Naive thymus-derived CD4-positive, alpha-beta T cell (primary cell): ENCODE measurements at places on chromosomes 11 and 22.

- H3K4me3 ChIP-seq: no peak overlapping the region
- peaks cover 4% of the 10 kb centered on the region for H3K4me1 ChIP-seq
- no peak for DNase-seq
- H3K27me3 ChIP-seq: no peaks in the 10 kb centered on the region
These were observed 1.8 kb downstream of the PRAME start for GRCh38 chr22:22556995-22557925.

GRCh38 chr11:126194121-126194543 is 17.3 kb downstream of the RPUSD4 start:
- peaks cover 72% of the 10 kb centered on the region for H3K36me3 ChIP-seq
- no peak overlapping the region for H3K27ac ChIP-seq
- no peaks in the 10 kb centered on the region for H3K27me3 ChIP-seq
- no peak overlapping the region for H3K4me3 ChIP-seq

- H3K27ac ChIP-seq: no peak overlapping the region
- no peaks in the 10 kb centered on the region for H3K27me3 ChIP-seq
- H3K4me1 ChIP-seq: no peaks in the 10 kb centered on the region
These were observed 88.6 kb downstream of the RTL6 start for GRCh38 chr22:44409211-44409973.

- H3K27ac ChIP-seq: no peak overlapping the region
- H3K4me1 ChIP-seq: no peaks in the 10 kb centered on the region
These were observed 169.8 kb downstream of the NELL1 start for GRCh38 chr11:20839231-20839630.

- DNase-seq: no peak
- no peak overlapping the region for H3K27ac ChIP-seq
- no peak overlapping the region for H3K4me3 ChIP-seq
- H3K27me3 ChIP-seq: no peaks in the 10 kb centered on the region
- H3K36me3 ChIP-seq: no peaks in the 10 kb centered on the region
These were observed 21.1 kb downstream of the EIF3F start for GRCh38 chr11:8008212-8008611.

DNA sequence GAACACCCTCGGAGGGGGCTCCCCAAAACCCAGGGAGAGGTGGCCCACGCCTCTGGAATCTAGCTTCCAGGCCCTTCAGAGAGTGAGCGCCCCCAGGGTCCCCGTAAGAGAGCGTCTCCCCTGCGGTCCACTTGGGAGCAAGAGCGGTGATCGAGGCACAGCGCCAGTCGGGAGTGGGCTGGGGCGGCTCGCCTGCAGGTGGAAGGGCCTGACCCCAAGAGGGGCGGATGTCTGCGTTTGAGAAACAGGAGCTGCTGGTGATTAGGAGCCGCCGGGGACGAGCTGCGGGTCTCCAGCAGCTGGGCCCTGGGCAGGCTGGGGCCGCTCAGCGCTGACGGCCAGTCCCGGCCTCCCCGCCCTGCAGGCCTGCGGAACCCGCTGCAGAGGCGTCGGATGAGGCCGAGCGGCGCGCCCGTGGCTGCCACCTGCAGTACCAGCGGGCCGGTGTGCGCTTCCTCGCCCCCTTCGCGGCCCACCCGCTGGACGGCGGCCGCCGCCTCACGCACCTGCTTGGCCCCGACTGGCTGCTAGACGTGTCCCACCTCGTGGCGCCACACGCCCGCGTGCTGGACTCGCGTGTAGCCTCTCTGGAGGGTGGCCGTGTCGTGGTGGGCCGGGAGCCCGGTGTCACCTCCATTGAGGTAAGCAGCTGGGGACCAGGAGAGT is 10.0 kb downstream of the TMEM132A start:
- DNase-seq: no peak
- no peaks in the 10 kb centered on the region for H3K27me3 ChIP-seq
- no peaks in the 10 kb centered on the region for H3K4me1 ChIP-seq
- H3K4me3 ChIP-seq: no peak overlapping the region
- no peak overlapping the region for H3K27ac ChIP-seq

GRCh38 chr22:31106001-31106571 is 1.3 kb downstream of the SELENOM start:
- peak overlapping the region; percentile 86 for H3K27ac ChIP-seq
- no peaks in the 10 kb centered on the region for H3K27me3 ChIP-seq
- H3K4me1 ChIP-seq: peaks cover 16% of the 10 kb centered on the region

DNA sequence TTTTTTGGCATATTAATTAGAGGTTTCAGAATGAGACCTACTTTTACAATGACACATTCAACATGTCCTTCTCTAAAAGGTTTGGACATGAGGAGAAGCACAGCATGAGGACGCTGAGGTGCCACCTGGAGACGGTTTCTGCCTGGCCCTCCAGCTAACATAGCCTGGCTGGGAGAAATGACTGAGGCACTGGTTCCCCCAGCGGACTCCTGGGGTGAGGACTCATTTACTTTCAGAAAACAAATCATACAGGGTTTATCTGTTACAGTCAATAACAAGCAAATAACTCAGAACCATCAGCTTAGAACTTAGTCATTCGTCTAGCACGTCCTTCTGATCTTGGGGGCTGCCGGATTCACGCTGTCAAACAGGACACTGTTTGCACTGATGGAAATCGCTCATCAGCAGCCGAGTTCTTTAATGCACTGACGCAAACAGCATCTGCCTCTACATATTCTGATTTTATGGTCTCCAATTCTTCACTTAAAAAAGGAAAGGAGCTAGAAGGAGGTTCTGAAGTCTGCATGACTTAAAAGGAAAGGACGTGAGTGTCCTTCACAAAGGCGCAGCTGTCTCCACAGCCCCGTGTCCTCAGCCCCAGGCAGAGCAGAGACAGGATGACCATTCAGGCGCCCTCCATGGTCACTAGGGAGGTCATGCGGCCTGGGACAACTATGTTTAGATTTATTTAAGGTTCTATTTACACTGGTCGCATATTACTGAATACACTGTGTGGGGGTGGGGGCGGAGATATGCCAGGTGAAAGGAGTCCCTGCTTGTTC is 44.2 kb downstream of the CERK start:
- H3K27ac ChIP-seq: no peak overlapping the region
- H3K27me3 ChIP-seq: no peaks in the 10 kb centered on the region
- no peak for DNase-seq
- H3K4me3 ChIP-seq: no peak overlapping the region
- no peaks in the 10 kb centered on the region for H3K4me1 ChIP-seq
- H3K36me3 ChIP-seq: peaks cover 91% of the 10 kb centered on the region

- H3K4me1 ChIP-seq: no peaks in the 10 kb centered on the region
- H3K27ac ChIP-seq: no peak overlapping the region
- no peak for DNase-seq
- no peak overlapping the region for H3K4me3 ChIP-seq
- no peaks in the 10 kb centered on the region for H3K36me3 ChIP-seq
These were observed 79.4 kb downstream of the RBMXL2 start for GRCh38 chr11:7167976-7168740.

DNA sequence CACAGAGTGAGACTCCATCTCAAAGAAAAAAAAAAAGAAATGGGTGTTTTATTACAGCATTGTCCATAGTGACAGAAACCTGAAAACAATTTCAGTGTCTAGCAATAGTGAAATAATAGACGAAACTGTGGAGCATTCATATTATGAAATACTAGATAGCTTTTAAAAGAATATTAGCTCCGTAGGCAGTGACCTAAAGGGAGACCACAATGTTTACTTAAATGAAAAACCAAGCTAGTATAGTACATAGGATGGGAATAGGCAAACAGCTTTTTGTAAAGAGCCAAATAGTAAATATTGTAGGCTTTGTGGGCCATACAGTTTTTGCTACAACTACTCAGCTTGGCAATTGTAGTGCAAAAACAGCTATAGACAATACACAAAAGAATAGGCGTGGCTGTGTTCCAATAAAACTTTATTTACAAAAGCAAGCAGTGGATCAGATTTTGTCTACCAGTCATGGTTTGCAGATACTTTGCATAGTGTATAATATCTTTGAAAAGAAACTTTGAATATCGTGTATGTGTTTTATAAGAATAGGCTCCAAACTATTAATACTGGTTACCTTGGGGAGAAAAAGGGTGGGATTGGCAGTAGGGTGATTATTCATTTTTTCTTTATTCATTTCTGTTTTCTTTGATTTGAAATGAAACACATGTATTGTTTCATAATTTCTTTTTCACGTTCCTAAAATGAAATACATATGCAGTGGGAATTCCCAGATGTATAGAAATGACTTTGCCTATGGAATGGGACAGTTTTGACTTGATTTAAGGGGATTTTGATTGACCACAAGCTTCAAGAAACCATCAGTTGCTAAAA is 50.7 kb downstream of the PRR5L start:
- DNase-seq: no peak
- H3K4me3 ChIP-seq: no peak overlapping the region
- H3K27me3 ChIP-seq: no peaks in the 10 kb centered on the region
- no peak overlapping the region for H3K27ac ChIP-seq
- no peaks in the 10 kb centered on the region for H3K4me1 ChIP-seq

DNA sequence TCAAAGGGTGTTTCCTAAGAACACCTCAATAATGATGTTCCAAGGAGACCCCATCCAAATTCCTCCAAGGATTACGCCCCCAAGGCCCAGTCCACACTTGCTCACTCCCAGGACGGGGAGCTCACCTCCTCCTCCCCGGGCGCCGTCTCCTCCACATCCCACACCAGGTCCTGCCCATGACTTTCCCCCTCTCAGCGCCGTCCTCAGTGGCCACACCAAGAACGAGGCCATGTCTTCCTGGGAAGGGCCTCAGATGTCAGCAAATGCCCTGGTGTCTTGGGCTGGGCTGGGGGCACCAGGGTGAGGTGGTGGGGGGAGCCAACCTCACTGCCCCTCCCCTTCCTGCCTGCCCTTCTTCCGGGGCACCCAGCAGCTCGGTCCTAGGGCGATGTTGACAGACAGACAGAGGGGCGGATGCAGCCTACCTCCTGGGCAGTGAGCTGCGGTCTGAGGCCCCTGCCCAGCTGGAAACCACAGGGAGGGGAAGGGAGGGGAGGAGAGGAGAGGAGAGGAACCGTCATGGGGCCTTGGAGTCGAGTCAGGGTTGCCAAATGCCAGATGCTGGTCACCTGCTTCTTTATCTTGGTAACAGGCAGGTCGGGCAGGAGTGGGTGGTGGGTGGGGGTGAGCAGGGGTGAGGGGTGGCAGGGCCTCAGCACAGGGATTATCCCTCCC is at the start of the genes C11orf21 and TSPAN32:
C11orf21 (minus strand) TSS at position 288 of the 675 bp plus-strand sequence; CDS start at position 178, 110 bp downstream.
TSPAN32 (plus strand) TSS at position 383 of the 675 bp plus-strand sequence; CDS start at position 520, 137 bp downstream.
- peaks cover 50% of the 10 kb centered on the region for H3K4me1 ChIP-seq
- DNase-seq: peak; percentile 60
- H3K36me3 ChIP-seq: peaks cover 29% of the 10 kb centered on the region
- peak within 1 kb of the TSS; percentile 81 for H3K27ac ChIP-seq
- peak within 1 kb of the TSS; percentile 76 for H3K4me3 ChIP-seq

DNA sequence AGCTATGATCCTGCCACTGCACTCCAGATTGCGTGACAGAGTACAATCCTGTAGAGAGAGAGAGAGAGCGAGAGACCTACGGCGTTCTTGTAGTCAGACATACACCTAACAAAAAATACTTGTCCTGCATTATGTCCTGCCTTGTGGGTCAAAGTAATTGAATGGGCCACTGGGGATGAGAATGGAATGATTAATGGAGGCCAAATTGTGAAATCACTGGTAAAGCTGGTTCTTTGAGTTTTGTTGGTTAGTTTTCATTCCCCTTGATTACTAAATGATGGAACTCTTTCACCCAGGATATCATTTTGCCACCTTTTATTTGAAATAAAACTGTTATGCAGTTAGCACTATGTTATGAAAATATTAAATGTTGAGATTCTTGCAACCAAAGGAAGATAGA is 18.7 kb downstream of the GAS2 start:
- no peaks in the 10 kb centered on the region for H3K36me3 ChIP-seq
- no peak overlapping the region for H3K27ac ChIP-seq
- H3K4me3 ChIP-seq: no peak overlapping the region
- DNase-seq: no peak
- no peaks in the 10 kb centered on the region for H3K27me3 ChIP-seq

- no peaks in the 10 kb centered on the region for H3K36me3 ChIP-seq
- H3K27ac ChIP-seq: no peak overlapping the region
- H3K27me3 ChIP-seq: no peaks in the 10 kb centered on the region
- no peaks in the 10 kb centered on the region for H3K4me1 ChIP-seq
These were observed 1492.1 kb downstream of the BRD1 start for GRCh38 chr22:48335442-48336139.
